ENCODE measurements at places on chromosomes 7 and 10.

- no peak for DNase-seq
Measured at GRCh38 chr7:25830215-25830614, 321.8 kb upstream of the NFE2L3 start.

DNA sequence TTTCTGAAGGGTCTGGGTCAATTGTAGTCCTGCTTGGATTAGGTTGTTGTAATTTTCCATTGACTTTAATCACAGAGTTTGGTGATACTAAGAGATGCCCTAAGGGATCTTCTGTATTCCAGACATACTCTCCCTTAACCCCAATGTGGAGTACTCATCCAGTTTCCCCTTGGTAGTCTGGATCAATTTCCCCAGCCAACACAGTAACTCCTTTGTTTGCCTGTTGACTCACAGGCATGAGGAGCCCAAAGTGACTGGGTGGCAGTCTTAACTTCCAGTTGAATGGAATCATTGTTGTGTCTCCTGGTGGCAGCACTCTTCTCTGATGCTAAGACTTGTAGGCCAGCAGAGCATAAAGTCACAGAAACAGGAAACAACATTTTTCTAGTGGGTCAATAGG lies 41.5 kb upstream of the PIK3CG start:
- DNase-seq, result no peak

- no peak for DNase-seq
Measured at GRCh38 chr10:86553213-86553612, 31.6 kb upstream of the WAPL start.

DNA sequence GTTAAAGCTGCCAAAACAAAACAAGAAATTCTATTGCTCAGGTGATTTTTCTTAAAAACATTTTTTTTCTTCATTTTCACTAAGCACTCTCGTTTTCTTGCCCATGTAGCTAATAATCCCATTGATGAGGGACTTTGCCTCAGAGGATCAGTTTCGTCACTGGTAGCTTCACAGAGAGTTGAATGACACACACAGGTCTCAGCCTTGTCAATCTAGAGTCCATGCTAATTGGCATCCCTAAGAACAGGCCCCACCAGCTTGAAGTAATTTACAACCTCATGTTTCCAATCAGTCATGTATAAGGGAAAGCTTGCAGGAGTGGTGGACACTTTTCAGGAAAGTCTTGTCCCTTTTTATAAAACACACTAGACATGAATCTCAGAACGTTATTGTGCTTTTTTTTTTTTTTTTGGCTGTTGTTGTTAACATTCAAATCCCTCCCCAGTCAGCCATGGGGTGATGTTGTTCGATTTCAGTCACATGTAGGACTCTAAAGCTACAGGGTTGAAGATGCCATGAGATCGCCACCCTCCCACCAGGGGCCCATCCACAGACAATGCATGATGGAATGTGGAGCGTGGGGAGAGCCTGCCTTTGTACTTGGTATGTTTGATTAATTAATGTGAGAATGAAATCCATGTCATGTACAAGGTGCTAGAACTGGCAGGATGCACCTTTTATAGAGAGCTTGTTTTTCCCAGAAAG lies 232.4 kb upstream of the FZD8 start:
- DNase-seq, result no peak

- no peak for DNase-seq
Measured at GRCh38 chr7:27992097-27992496, 188.5 kb downstream of the JAZF1 start.

GRCh38 chr10:73786512-73786885 lies 1.1 kb downstream of the ZSWIM8 start:
- DNase-seq, result no peak

DNA sequence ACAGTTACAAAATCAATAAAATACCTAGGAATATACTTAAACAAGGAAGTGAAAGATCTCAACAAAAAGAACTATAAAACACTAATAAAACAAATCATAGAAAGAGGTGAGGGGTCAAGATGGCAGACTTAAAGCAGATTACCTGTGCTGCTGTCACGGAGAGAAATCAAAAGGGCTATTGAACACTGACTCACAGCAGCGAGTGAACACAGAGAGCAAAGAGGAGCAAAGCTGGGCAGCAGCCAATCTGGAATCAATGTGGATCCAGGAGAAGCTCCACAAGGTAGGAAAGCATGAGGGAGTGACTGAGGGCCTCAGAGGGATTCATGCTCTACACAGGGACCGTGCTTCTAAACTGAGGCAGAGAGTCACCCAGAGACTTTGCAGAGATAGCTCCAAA lies 562.0 kb upstream of the SEMA3D start:
- no peak for DNase-seq

DNA sequence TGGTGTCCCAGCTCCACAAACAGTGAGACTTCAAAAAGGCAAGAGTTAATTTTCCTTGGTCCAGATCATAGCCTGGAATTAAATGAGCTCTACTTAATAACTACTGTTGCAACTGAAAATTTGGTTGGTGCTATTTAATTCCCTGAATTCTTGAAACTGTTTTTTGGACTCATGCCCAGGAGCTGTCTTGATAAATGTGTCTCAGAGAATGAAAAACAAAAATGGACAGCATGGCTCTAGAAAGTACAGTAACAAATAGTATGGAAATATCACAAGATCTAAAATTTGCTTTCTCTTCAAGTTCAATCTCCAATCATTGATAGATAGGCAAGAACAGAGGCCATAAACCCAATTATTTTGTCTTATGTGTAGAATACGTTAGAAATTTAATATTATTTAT lies 42.5 kb downstream of the CCDC71L start:
- no peak for DNase-seq

DNA sequence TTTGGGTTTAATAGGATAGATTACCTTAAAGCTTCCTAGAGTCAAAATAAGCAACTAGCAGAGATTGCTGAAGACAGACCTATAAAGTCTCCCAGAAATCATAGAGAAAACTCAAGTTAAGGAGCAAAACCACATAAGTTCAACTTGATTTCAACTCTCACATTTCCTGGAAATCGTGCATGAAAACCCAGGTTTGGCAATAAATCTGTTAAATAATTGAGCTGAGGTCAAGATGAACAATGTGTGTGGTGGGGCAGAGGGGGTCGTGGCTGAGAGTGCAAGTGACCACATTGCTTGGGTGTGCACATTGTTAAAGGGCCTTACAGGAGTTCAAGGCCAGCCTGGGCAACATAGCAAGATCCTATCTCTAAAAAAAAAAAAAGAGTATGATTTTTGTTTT lies 636.5 kb downstream of the GALNT17 start:
- DNase-seq, result no peak

DNA sequence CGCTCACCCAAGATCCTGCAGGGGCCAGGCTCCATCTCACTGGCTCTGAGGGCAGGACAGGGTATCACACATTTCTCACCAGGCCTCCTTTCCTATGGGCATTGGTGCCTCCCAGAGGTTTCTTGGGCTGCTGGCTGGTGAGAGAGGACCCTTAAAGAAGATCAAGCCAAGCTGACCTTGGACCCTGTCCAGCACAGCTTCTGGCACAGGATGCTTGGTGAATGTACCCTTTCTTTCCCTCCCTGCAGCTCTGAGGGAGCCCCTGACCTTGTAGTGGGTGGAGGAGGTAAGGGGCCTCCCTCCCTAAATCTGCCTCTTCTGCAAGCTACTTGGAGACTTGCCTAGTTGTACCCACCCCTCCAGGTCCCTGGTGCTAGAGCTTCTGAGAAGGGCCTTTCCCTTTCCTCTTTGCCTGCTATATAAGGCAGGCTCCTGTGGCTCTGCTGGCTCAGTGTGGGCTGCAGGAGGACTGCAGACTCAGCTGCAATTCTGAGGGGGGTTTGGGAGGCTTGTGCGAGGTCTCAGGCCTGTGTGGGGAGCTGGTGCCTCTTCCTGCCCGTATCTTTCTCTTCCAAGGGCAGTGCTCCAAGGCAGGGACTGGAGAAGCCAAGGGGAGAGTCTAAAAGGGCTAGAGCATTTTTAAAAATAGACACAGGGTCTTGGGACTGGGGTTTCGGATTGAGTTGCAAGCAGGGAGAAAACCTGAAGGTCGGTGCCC lies 11.7 kb upstream of the TRIM8 start:
- DNase-seq, result no peak

GRCh38 chr7:15995027-15995426 lies 308.5 kb upstream of the MEOX2 start:
- DNase-seq, result no peak

DNA sequence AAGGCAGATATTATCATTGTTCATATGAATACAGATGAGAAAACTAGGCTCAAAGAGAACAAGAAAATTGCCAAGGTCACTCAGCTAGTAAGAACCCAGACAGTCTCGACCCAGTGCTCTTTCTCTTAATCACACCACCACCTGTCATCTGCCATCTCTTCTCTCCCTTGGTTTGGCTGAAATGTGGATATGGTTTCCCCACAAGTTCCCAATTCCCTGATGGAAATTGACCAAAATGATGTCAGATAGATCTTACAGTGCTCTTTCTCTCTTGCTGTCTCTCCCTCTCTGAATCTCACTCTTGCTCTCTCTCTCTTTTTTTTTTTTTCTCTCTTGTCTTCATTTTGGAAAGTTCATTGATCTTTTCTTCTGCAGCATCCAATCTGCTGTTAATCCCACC lies 9.1 kb downstream of the C10orf90 start:
- no peak for DNase-seq

DNA sequence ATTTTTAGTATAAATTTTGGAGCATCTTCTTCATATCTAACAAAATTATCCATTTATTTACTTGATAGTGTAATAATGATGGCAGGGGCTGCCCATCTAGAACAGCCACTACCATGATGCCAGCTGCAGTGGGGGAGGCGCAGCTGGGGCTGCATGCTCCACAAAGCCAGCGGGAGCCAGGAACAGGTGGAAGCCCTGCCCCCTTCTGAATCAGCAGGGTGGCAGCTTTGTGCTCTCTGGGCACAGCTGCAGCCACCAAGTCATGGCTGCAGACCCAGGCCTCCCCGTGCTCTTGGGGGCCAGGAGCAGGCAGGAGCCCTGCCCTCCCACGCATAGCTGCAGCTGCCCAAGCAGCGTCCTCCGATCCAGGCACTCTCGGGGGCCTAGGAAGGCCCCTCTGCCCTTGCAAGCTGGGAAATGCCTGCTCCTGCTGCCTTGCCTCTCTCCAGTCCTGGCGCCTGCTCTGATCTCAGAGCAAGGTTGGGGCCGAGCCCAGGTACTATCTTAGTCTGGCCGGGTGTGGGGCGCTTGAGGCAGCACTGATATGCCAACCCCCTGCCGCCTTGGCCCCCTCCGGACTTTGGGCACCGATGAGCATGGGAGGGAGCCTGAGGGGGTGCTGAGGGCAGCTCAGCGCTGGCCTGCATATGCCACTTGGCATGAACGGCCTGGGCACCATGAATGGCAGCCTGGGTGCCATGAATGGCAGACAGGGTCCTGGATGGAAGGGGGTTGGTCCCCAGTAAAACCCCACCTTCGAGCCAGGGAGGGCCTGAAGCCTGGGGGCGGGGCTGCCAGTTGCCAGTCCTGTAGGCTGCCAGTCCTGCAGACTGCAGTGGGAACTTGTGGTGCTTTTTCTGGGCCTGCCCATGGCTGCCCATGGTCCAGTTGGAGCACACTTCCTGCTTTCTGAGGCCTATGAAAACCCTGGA lies 1110.8 kb upstream of the POT1 start:
- no peak for DNase-seq

DNA sequence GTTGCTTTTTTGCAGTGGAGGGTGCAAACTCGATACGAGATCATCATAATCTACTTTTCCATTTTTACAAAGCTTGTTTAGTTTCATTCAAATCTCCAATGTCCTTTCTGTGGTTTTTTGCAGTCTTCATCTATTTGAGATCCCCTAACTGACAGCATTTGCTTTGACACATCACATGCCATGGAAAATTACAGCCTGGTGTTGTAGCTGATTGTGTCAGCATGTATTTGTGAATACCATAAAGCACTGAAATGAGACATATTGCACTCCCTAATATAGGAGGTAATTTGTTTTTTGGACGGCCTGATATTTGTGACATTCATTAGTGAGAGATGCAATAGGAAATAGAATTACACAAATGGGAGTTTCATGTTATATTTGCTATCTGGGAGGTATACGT lies 620.8 kb downstream of the KCNMA1 start:
- no peak for DNase-seq

GRCh38 chr7:98674461-98674860 lies 57.4 kb downstream of the NPTX2 start:
- no peak for DNase-seq

- no peak for DNase-seq
Measured at GRCh38 chr7:128462460-128462859, 6.8 kb downstream of the HILPDA start.

DNA sequence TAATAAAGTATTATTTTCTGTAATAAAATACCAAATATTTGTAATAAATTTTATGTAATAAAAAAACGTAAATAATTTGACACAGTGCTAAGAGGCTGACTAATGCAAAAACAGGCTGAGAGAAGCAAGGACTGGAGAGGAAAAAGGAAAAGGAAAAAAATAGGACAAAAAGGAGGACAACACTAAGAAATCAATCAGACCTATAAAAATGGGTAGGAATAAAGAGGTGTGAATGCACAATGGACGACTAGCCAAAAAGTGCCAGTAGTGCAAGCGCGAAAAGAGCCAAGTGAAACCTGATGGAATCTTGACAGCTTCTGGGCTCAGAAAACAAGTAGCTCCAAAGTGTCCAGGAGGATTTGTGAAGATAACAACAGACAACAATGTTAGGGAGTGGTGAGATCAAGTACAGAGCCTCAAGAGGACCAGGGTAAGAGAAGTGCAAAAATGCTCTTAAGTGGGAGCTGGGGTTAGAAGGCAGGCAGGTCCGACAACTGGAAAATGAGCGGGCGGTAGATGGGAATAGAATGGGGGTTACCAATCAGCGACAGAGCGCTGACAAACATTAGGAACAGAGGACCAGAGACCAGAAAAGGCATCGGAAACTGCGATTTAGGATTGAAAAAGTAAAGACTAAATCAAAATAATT lies 1.2 kb downstream of the BRAF start:
- DNase-seq, result no peak

- DNase-seq, result no peak
Measured at GRCh38 chr7:136312592-136312991, 335.4 kb upstream of the MTPN start.

DNA sequence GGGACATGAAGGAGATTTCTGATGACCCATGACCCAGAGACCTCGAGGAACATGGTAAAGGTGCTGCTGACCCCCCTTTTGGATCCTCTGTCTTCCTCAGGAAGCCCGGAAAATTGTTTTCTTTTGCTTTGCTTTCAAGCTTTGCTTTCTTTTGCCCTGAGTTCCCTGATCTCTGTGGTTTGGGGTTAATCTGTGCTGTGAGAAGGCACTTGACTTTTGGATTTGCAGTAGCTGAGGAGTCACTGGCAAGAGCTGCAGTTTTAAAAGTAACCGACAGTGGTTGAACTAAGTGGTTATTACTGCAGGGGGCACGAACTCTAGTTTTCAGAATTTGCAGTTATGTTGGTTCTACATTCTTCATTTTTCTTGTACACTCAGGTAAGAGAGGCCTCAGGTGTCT lies 53.0 kb downstream of the PDZD8 start:
- DNase-seq, result no peak

GRCh38 chr10:34373211-34373610 lies 441.9 kb downstream of the PARD3 start:
- DNase-seq, result no peak

- no peak for DNase-seq
Measured at GRCh38 chr10:12471135-12471534, 121.8 kb downstream of the CAMK1D start.

Data from activated T-cell treated with anti-CD3 and anti-CD28 coated beads, Interleukin-2, amount 50 U/mL, for 72 hours (primary cell).